ENCODE measurements at places on chromosomes 1 and 21.

DNA sequence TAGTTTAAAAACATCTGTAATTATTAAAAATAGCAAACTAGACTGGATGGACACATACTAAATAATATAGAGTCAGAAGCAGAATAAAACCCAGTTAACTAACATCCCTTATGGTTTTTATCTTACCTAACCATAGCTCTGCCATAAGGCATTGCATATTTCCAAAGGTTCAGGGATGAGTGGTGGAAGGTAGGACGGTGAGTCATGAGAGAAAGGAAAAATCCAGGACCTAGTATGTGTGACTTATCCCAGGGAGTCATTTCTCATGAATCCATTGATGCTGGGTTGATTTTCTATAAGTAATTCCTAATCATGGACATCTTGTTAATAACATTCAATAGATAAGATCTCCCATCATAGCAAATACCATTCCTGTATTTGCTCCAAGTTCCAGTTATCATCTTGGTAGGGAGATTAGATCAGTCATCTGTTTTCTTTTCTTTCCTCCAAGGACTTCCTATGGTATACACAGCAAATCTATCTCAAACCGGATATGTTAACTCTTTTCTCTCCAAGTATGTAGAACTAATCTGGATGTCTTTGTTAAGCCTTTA lies 490.7 kb upstream of the B3GALT2 start:
- no peak for DNase-seq

GRCh38 chr1:234481771-234482170 lies 2.8 kb upstream of the TARBP1 start:
- no peak for DNase-seq

DNA sequence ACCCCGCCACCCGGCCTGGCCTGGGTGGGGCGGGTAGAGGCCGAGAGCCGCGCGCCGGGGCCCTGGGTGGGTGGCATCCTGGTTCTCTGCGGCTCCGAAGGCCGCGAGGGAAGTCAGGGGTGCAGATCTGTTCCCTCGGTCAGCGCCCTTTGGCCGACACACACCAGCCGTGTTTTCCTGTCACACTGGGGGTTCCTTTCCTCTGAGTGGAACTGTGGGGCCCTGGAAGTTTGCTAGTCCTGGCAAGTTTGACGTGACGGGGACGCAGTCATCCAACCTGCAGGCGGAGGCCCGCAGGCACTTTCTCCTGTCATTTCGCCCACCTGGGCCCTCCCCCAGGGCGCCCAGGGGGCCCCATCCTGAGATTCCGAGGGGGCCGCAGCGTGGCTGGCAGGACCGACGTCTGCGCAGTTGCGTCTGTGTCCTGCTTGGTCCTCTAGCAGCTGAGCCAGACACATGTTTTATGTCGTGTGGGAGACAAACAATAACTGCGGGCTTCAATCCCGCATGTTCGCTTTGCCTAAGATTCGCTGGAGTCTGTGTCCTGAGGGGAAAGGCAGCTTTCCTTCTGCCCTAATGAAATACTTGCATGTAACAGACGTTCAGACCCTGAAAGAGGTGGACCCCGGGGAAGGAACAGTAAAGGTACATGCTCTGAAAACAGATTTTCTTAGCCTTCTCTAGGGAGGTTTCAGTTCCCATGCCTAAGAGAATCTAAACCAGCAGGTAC lies 1.5 kb downstream of the FAM163A start:
- no peak for DNase-seq

DNA sequence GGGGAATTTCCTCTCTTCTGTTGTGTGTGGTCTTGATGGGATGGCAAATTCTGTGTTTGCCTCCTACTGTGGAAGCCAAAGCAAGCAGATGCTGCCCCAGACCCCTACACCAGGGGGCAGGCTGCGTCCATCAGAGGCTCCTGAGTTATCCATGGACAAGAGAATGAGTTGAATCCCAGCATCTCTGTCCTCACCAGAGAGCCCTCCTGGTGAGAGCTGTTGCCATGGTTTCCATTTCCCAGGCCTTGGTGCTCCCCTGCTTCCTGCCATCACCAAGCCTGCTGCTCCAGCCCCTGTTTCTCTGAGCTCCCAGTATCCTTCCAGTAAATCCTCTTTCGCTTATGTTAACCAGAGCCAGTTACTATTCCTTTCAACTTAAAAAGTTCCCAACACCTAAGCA lies 20.4 kb upstream of the GNG12 start:
- DNase-seq: peak; percentile 41

- no peak for DNase-seq
Measured at GRCh38 chr1:238833919-238834318, 552.4 kb upstream of the CHRM3 start.

- no peak for DNase-seq
Measured at GRCh38 chr1:168742994-168743650, 14.1 kb upstream of the DPT start.

DNA sequence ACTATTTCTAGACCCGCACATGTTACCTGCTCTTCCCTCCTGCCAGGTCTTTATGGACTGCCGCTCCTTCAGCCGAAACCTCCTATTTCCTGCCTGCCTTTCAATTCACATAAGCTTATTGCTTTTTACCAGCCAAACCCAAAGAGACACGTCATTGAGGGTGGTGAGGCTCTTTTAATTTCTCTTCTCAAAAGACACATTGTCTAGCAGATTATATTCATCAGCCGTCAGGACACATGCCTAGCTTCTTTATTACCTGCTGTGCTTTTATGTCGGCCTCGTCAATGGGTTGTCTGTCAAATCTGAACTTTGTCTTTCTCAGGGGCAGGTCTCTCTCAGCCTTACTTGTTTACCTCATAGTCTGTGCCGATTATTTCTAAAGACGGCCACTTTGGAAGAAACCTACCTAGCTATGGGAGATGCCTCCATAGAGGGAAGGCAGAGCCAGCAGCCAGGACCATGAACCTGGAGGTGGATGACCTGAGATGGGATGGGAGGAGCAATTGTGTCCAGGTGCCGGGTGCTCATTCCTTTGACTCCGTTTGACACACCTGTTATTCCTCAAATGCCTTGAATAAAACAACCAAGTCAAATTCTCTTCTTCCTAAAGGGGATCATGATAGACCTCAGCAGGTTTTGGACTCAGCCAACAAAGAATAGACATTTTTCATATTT lies 42.0 kb downstream of the ZBTB18 start:
- no peak for DNase-seq

GRCh38 chr1:245131026-245131393 lies 23.8 kb upstream of the KIF26B start:
- DNase-seq: no peak

GRCh38 chr21:29834617-29835016 lies 105.2 kb downstream of the GRIK1 start:
- no peak for DNase-seq

DNA sequence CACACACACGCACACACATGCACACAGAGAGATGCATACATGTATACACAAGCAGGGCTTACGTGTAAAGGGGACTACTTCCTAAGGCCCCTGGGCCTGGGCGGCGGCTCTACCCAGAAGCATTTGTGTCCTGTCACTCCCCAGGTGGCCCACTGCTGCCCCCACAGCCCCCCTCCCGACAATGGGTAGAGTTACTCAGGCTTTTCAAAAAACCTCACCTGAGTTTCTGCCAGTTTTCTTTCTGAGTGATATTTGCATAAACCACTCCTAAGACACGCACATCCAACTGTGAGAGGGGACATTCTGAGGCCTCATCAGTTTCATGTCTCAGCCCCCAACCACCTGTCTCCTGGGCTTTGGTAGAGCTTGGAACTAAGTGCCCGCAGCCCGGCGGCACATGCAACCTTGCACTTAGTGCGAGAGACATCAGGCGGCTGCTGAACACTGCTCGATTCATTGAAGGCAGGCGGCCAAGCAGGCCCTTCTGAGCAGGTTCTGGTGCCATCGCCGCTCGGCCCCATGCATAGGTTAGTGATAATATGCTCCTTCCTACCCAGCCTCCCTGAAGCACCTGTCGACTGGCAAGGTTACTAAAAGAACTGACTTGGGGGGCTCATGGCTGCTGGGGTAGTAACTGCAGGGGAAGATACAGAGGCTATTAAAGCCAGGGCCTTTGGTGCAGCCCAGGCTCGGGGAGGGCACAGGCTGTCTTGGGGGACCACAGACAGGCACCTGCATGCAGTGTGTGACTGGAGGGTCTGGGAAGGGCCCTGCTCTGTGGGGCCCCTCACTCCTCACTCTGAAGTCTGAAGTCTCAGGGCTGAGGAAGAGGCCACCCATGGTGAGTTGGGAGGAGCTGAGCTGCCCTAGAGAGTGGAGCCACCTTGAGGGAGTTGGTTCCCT lies 364.2 kb upstream of the VAMP3 start:
- DNase-seq: no peak

GRCh38 chr21:17658931-17659330 lies 46.2 kb upstream of the BTG3 start:
- DNase-seq: no peak

- DNase-seq: no peak
Measured at GRCh38 chr1:161404051-161404597, 36.4 kb upstream of the CFAP126 start.

DNA sequence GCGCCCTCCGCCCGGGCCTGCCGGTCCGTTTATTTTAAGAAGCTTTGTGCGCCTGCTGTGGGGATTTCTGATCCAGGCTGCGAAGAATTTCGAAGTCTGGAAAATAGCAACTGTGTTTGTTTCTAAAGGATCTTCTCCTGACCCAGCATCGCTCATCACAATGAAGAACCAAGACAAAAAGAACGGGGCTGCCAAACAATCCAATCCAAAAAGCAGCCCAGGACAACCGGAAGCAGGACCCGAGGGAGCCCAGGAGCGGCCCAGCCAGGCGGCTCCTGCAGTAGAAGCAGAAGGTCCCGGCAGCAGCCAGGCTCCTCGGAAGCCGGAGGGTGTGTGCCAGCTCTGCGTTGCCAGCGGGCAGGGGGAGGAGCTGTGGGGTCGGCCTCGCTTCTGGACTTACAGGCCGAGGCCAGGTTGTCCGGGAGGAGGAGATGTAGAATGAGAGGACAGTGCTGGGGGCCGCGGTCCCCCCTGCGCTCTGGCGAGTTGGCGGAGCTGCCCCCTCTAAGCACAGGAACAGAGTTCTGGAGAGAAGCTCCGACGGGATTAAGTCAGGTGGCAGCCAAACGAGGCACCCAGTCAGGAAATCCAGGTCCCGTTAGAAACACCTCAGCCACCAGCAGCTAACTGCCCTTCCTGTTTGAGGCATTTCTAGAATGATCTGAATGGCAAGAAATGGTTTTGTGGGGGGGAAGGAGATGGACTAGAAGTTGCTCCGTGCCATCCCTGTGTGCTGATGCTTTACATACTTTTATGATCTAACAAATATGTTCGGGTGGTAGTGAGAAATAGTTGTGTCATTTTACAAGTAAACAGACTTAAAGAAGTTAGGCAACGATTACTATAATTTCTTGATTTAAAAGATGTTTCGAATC lies 948 bp downstream of the TXLNA start:
- DNase-seq: no peak

- no peak for DNase-seq
Measured at GRCh38 chr1:200224315-200224714, 185.5 kb downstream of the ZNF281 start.

- no peak for DNase-seq
Measured at GRCh38 chr1:204384636-204385352, 25.1 kb upstream of the PLEKHA6 start.

GRCh38 chr21:34770576-34770975 lies 101.8 kb downstream of the CLIC6 start:
- DNase-seq: no peak

GRCh38 chr1:1178794-1179331 lies 5.2 kb downstream of the TTLL10 start:
- DNase-seq: no peak

DNA sequence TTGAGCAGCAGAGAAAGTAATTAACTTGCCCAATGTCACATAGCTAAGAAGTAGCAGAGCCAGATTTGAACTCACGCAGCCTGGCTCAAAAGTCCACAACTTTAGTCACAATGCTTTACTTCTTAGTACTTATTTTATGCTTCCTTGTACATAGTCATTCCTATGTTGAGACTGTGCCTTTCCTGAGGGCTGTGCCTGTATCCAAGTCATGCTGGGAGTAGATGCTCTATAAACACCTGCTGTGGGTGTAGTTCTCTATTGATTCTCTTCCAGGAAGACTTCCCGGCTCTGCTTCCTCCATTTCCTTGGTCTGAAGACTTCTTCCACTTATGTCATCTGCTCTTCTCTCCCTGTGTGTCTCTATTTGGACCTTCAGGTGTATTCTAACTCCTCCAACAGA lies 16.6 kb downstream of the IQGAP3 start:
- no peak for DNase-seq

DNA sequence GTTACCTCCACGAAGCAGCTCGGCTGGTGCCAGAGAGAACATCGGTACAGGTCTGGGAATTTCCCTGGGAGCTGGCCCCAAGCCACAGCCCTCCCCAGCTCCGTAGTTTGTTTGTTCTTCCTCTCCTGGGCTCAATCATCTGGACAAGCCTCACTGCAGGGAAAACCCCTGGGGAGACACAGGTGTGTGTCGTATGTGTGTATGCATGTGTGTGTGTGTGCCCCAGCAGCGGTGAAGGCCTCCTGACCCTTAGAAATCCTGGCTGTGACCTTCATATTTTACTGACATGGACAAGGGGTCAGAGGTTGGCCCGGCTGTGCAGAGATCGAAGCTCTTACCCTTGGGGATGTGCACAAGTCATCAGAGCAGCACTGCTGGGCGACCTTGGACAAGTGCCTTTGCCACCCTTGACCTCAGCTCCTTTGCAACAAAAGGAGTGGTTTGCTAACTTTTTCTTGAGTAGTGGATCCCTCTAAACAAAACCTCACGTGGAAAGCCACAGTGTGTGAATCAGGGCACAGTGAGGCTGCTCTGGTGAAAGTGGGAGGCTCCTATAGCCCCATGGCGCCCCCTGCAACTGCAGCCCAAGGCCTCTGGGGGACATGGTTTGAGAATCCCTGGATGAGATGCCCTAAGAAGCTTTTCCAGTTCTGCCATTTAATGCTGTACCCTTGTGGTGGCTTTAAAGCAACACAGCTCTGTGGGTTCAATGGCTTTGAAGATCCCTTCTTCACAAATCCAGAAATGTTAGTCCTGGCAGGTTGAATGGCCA lies 12.3 kb upstream of the IL22RA1 start:
- DNase-seq: no peak

All from NCI-H2081 treated with DMSO at 0.1 percent for 48 hours (cell line).